ENCODE measurements at places on chromosomes 1 and 21.

GRCh38 chr1:39635205-39635870 is 4.1 kb downstream of the HEYL start:
- DNase-seq, result no peak

GRCh38 chr1:175734642-175735041 is 8.8 kb downstream of the TNR start:
- DNase-seq, result no peak

- no peak for DNase-seq
Measured at GRCh38 chr1:100523038-100523652, 14.8 kb upstream of the GPR88 start.

GRCh38 chr1:206682111-206682510 is 2.6 kb upstream of the MAPKAPK2 start:
- DNase-seq, result no peak

DNA sequence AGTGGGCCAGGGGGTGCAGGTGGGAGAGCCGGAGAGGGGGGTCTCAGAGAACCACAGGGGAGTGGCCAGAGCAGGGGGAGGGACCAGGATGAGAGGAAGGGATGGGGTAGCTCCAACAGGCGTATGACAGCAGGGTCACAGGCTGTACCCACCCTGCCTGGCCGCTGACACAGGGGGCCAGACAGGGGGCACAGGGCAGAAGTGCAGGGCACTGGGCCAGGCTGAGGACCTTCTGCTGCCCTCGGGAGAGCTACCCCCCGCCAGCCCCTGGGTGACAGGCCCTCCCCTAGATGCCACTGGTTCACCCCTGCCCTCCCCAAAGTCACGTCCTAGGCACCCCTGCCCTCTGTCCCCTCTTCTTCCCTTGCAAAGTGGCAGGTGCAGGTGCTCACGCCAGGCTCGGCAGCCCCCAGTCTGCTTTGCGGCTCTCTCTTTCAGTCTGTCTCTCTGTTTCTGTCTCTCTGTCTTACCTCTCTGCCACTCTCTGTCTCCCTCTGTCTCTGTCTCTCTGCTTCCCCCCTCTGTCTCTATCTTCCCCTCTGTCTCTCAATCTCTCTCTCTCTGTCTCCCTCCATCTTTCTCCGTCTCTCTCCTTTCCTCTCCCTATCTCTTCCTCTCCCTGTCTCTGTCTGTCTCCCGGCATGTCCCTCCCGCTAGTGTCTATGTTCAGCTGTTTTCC is 48.5 kb downstream of the WNT9A start:
- DNase-seq, result no peak

All from frontal cortex (tissue), 4 donors.